ENCODE measurements at places on chromosomes 11 and 22.

DNA sequence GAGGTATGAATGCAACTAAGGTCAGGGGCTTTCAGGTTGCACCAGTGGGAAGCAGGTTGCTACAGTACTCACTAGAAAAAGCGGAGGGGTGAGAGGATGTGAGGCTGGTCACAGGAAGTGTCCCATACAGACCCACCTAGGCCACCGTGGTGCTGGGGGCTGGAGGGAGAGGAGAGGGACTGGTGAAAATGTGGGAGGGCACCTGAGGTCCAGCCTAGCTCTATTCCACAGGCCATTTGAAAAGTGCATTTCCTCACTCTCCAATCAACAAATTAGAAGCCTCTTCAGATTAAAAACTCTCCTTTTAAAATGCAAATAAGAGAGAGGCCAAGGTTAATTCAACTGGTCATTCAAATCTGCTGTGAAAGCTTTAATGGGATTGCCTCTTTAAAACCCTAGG, 38.6 kb upstream of the NCAM1 start:
- no peak for DNase-seq

DNA sequence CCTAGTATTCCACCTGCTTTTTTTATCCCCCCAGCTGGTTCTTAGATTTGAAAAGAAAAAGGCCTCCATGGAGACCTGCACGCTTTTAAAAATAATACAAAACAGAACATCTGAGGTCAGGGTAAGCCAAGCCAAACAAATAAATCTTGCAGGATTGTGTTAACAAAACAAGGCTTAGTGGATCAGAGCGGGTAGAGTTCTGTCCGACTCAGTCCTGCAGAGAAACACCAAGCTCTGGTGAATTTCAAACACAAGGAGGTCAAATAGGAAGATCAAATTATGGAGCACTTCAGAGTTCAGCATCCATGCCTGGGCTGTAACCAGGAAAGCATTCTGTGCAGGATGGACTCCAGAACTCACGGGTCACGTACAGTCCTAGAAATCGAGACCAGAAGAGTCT, 86.9 kb downstream of the SYN3 start:
- no peak for DNase-seq

DNA sequence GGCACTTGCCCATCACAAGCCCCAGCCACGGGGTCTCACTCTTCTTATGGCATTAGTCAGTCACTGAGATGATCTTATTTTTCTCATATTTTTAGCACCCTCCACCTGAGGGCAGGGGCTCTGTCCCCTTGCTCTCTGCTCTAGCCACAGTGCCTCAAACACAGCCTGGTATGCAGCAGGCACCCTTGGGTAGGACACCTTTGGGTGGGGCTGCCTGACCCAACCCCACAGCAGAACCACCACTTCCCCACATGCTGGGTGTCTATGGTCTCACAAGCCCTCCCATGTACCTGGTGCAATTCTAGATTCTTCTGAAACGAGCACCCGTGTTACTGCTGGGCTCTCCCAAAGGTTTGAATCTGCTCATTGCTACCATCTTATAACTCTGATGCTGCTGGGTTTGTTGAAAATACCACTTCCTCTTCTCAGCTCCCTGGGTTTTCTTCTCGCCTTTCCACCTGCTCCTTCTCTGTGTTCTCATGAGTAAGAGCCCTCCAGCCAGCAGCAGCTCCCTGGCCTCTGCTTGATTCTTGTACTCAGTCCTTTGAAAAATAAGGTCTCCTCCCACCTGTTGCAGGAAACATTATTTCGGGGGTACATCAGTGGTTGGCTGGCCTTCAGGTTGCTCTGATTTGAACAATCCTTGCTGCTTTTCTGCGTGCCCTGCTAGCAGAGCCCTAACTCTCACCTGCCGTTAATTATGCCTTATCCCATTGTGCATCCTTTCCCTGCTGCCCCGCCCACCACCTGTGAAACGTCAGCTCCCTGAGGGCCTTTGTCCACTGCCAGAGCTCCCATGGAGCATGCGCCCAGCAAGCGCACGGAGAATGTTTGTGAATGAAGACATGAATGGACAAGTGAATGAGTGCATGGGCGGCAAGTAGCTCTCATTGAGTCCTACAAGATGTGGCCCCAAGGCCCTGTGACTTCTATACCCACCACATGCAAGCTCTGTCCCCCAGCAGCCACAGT, 1181.6 kb downstream of the TBC1D22A start:
- no peak for DNase-seq

GRCh38 chr11:66646828-66647227, 8.3 kb downstream of the RBM4 start:
- no peak for DNase-seq

DNA sequence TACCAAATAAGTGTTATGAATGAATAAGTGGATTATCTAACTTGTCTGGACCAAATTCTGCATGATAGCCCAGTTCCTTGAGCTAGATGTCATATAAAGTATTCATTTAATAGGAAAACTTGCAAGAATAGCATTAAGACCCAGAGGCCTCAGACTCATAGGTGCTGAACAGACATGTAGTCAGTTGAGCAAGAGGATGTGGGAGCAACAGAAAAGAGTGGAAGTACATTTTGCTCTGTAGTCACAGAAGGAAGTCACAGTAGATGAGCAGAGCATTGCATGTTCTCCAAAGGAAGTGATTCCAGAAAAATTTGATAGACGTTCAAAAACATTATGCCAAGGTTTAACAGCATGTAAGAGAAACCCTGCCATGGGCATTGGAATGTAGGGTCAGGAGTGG, 9.5 kb downstream of the HOATZ start:
- no peak for DNase-seq

GRCh38 chr22:18954990-18955571, 19.0 kb upstream of the PRODH start:
- DNase-seq: peak; percentile 57

- DNase-seq: no peak
These were observed 92.6 kb downstream of the PKNOX2 start for GRCh38 chr11:125257190-125257579.

DNA sequence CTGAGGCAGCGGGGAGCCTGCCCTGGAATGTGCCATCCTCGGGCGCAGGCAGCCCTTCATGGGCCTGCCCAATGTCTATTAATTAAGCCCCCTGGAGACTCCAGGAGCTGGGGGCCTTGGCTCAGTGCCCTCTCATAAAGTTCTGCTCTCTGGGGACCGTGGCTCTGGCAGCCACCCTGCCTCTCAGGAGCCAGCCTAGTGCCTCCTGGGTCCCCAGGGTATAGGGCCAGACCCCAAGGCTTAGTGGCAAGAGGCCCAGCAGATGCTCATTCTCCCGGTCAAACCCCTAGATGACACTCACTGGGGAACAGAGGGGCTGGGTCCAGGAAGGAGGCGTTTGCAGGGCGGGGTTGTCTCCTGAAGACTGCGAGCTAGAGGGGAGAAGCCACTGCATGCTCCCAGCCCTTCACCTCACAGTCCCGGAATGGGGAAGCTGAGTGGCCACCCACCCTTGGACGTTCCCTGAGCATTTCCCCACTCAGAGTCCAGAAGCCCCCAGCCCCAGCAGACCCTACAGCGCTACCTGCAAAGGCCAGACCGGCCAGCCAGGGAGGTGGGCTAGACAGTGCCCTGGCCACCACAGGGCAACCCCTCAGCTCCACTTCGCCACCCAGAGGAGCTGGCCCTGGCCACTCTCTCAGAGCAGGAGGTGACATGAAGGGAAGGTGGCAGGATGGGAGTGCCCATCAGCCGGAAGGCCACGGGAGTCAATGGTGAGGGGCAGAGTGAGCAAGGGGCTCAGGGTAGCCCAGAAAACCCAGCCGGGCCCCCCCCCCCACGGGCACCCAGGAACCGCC, 83.0 kb downstream of the CDKN1C start:
- peak; percentile 60 for DNase-seq

DNA sequence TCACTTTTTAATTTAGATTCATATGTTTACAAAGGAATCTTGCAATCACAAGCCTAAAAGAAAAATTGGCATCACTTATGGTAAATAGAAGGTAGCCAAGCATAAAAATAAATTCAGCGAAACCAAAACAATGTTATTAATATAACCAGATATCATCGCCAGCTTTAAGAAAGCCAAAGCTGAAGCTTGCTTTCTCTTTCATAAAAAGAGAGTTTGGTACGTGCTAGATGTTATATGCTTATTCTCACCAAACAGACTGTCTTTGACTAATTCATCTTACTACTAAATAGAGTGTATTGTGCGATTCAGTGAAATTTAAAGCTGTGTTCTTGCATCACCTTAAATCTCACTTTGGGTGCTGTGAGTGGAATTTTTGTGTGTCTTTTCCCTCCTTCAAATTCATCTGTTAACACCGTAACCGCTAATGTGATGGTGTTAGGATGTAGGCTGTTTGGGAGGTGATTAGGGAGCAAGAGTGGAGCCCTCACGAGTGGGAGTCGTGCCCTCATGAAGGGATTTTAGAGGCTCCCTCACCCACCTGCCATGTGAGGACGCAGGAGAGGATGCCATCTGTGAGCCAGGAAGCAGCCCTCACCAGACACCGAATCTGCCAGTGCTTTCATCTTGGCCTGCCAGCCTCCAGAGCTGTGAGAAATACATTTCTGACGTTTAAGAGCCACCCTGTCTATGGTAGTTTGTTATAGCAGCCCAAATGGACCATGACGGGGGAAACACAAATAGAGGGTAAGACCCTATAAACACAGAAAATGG, 134.1 kb upstream of the TMEM45B start:
- DNase-seq: no peak

- no peak for DNase-seq
These were observed 192.3 kb upstream of the CADM1 start for GRCh38 chr11:115696563-115696962.

- DNase-seq: peak; percentile 56
These were observed 71.1 kb downstream of the RPUSD4 start for GRCh38 chr11:126140201-126140925.

DNA sequence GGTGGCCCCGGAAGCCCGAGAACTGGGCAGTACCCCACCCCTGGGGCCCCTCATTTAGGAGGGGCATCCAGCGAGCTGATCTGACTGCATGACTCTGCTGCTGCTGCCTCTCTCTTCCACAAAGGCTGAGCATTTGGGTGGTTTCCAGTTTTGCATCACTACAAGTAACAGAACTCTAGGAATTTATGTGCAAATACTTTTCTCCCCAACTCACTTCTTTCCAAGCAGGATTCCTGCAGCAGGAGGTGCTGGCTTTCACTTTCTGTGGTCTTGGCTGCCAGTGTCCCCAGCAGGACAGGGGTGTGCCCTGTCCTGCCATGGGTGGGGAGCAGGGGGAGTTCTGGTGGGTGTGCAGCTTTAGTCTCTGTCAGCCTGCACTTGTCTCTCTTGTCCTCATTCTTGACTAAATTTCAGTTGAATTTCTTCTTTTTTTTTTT, 21.2 kb downstream of the UPB1 start:
- no peak for DNase-seq

- DNase-seq: no peak
These were observed 4.4 kb upstream of the PRSS23 start for GRCh38 chr11:86795949-86796348.

DNA sequence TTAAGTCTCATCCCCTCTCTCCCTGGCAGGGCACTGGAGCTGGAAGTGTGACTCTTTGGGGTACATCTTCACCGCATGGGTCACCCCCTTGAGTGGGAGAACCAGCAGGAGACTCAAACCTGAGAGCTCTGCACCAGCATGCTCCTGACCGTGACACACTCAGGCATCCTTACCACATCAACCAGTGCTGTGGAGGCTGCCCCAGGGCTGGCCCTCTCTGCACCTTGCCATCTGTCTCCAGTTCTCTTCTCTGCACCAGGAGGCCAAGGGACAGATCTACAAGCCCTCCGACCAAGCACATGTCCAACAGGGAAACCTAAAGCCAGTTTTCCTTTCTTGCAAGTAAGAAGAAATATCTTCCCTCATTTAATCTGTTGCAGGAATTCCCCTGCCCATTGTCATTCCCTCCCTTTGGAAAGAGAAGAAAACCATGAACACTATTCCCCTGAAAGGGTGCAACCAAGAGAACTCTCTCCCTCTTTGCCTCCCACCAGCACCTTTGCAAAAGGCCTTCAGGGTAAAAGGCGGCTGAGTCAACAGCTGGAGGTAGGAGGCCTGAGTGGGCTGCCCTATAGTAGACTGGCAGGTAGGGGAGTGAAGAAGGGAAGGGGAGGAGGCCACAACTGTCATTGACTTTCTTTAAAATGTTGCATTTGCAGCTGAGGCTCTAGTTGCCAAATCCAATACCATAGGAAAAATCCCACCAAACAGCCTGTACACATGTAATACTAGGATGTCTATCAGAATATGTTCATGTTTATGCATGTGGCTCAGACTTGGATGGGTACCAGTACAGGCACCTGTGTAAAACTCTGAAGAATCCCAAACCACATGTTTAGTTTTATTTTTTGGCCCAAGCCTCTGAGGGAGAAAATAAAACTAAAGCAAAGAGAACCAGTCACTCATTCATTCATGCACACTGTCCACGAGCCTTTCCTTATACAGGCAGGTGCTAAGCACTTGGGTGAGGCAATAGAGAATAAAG, 117.0 kb downstream of the WT1 start:
- DNase-seq: no peak

DNA sequence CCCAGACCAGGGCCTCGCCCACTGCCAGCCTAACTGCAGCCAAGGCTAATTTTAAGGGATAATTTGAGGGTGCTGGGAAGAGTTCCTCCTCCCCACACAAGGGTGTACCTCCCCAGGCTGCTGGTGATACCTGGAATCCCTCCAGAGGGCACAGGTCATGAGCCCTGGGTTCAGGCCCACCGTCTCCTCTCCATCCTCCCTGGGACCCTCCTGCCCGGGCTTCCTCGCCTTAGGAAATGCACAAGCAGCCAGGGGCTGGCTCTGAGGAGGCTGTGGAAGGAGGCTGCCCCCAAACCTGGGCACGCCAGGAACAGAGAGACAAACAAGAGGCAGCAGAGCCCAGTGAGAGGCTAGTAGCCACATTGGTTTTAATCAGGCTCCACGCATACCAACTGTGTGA, 16.6 kb upstream of the TSKU start:
- peak; percentile 64 for DNase-seq

All from spleen (tissue), 13 donors.